ENCODE measurements at places on chromosomes 11 and 22.
A peak's percentile ranks its signal among the peaks of the same experiment; 100 is the strongest.

DNA sequence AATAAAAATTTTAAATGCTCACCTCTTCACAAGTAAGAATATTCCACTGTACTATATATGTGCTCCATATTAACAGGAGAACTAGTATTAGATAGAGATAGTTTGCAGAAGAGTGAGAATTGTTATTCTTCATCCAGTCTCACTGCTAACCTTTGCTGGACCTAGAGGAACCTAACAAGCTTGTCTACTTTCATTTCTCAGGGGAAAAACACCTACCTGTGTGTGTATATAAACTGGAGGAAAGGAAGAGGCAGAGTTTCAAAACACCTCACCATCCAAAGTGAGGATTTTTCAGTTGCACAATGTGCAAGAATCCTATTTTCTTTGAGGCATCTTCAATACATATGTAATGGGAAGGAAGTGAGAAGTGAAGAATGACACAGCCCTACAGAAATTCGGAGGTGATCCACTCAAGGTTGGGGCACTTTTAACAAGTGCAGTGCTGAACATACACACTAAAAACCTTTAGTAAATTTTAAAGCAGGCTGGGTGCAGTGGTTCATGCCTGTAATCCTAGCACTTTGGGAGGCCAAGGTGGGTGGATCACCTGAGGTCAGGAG, 52.4 kb downstream of the SYTL2 start:
- DNase-seq = no peak

DNA sequence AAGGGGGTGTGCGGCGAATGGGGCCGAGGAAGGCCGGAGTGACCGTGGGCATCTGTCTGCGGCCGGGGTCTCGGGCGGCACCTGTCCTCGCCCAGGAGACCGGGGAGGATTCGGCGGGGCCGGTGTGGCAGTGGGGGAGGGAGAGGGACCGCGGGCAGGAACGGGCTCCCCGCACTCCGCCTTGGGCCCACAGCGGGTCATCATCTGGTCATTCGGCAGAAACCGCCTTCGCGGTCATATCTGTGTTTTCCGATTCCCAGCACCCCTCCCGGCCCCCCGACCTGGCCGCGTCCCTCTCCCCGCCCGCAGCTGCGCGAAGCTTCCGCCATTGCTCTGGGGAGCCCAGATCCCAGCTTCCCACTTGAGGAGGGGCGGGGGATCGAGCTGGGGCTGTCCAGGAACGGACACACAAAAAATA, 824 bp upstream of the CBX6 start:
- no peak for DNase-seq

DNA sequence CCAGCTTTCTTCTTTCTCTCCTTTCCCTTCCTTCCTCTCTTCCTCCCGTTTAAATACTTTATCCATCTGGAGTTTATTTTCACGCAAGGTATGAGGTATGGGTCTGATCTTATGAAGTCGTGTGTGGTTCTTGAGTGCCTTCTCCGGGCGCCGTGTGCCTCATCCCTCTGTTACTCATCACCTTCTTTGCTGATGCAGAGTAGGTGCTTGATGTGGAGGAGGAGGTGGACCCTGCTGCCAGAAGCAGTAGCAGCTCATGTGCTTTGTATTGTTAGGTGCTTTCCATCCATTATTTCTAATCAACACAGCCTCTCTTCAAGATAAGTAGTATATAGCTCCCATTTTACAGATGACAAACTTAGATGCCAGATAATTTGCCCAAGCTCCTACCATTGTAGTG, 47.0 kb downstream of the TNRC6B start:
- DNase-seq = no peak

- no peak for DNase-seq
Observed at GRCh38 chr11:124442847-124443246, 2.6 kb downstream of the OR8B8 start.

DNA sequence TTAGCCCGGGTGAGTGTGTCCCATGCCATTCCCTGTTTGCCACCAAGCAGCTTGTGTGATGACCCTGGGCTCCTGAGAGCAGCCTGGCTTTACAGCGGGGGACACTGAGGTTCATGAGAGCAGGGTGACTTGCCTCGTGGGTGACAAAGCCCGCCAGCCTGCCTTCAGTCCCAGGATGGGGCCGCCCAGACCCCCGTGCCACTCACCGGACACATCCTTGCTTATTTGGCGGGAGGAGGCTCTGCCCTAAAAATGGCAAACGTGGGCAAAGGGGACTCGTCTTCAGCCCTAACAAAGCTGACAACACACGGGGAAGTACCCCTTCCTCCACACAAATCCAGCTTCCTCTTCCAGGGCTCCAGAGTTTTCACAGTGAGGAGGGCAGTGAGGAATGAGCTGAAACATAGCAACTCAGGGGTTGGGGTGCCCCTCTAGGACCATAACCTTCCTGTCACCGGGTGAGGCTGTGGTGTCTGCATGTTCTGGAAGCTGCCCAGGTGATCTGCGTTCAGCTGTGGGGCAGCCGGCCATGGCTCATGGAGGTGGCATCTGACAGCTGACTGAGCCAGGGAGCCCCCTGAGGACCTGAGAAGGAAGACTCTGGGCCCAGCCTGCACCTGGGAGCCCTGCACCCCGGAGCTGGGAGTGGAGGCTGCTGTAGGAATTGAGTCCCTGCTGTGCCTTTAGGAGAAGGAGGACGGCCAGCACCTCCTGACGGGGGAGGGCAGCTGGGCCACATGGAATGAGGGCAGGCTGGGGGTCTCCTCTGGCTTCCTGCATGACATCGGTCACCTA, 16.7 kb downstream of the RIBC2 start:
- DNase-seq = no peak

GRCh38 chr11:128551058-128551457, 36.3 kb downstream of the ETS1 start:
- peak; percentile 42 for DNase-seq

DNA sequence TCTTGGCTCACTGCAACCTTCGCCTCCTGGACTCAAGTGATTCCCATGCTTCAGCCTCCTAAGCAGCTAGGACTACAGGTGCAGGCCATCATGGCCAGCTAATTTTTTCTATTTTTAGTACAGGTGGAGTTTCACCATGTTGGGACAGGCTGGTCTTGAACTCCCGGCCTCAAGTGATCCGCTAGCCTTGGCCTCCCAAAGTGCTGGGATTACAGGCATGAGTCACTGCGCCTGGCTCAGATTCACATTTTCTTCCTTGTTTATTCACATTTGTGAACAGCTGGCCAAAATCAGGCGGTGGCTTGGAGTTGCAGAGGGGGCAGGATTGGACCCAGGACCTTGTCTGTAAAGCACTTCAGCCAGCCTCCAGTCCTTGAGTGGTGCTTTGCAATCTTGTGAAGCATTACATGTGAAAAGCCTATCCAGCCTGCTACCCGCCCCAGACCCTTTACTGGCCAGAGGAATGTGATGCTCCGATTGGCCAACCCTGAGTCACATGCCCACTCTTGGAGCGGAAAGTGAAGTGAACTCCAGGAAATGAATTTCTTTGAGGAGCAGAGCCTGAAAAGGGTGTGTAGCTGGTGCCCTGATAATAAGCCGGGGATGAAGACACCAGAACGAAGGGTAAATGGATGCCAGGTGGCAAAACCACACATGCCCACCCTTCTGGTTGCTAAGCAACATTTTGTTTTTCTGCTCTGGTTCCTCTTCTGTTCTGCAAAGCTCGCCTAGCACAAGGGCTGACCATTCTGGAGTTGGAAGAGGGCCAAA, 62.6 kb upstream of the PTPRJ start:
- DNase-seq = peak; percentile 69

DNA sequence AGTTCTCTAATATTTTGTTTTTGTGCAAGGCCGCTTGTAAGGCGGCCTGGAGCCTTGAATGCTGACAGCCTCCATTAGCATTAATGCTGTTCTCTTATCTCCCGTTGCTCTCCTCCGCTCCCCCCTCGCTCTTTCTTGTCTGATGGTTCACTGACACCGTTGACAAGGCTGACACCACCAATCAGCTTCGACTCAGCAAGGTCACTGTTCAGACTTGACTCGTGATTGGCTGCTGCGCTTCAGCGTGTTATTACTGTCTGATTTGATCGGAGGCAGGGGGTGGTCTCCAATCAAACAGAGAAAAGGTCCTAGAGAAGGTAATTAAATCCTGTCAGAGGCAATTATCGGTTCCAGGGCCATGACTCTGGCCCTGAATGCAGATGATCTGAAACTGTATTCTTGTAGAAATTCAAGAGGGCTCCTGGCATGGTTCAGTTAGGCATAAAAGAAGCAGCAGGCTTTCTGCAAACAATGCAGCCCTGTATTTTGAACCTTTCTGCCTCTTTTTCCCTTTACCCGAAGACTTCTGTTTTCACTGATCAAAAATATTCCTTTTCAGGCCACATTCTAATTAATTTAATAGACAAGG, 49.3 kb upstream of the MPPED2 start:
- DNase-seq = no peak

DNA sequence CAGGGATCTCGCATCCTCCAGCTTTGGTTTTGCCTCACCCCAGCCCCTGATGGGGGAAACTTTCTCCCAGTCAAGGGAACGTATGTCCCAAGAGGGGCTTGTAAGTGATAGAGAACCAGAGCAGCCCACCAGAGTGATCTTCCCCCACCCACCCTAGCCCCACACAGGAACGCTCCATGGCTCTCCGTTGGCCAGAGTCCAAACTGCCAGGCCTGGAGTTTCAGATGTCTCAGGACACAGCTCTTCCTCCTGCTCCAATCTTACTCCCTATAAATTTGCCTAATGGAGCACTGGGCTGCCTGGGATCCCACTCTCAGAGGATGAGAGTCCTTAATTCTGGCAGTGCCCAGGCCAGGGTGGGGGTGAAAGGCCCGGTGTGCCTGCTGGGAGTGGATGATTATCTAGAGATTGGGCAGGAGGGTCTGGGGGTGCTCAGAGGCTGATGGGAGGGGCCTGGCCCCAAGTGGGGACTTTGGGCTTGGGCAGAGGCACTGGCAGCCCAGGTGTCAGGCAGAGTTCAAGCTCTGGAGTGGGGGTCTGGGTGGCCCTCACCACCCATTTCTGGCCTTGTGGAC, 79.9 kb downstream of the WNT7B start:
- DNase-seq = no peak

DNA sequence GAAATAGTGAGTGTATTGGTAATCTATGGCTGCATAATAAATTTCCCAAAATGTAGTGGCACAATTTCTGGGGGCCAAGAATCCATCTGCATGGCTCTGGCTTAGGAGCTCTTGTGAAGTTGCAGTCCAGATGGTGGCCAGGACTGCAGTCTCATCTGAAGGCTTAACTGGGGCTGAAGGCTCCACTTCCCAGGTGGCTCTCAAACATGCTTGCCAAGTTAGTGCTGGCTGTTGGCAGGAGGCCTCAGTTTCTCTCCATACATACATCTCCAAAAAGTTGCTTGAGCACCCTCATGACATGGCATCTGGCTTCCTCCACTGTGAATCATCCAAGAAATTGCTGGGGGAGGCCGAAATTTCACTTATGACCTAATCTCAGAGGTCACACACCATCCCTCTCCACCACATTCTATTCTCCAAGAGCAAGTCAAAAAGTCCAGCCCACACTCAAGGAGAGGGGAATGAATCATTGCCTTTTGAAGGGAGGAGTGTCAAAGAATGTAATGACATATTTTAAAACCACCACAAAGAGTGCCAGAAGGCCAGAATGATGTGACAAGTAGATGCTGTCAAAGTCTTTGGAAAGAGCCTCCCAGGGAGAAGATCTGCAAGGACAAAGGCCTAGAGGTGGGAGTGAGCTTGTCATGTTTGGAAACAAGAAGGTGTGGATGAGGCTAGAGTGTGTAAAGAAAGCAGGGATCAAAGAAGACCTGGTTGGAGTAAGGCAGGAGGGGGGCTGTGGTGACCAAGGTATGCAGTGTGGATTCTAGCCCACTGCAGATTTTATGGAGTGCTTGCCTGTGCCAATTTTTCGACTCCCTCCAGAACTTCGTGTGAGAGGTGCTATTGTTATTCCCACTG, 566.2 kb downstream of the MIAT start:
- DNase-seq = no peak

GRCh38 chr11:47278769-47279168, 8.8 kb downstream of the MADD start:
- no peak for DNase-seq

DNA sequence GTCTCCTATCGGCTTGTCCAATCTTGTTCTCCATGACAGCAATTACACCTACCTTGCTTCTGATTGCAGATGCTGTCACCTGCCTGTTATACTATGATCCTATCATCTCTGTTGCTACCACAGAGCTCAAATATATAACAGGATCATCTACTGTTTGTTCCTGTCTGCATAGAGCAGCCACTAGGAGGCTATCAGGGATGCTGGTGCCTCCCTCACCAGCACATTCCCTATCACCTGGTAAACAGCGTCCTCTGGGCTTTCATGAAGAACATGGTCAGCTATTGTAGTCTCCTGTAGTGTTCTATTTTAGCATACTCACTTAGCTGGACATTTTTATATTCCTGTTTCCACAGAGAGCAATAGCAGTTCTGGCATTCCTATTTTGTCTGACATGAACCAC, 87.8 kb upstream of the FAT3 start:
- no peak for DNase-seq

DNA sequence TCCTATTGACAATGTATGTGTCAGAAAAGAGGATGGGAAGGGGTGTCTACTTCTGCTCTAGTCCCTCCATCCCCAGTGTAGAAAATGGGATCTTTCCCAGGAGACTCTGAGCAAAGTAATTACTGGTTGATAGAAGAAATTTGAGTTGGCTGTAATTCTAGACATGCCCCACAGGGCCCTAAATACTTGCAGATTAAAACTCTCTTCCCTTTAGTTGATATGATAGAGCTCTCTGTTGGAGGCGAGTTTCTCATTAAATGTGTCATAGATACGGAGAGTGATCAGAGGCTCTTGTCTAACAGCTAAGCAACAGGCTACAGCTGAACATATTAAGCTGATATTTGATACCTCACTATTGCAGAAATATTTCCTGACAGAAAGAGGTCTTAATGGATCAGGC, 32.9 kb downstream of the OR52E1 start:
- DNase-seq = no peak

- no peak for DNase-seq
Observed at GRCh38 chr22:35984183-35985175, 44.1 kb downstream of the RBFOX2 start.

DNA sequence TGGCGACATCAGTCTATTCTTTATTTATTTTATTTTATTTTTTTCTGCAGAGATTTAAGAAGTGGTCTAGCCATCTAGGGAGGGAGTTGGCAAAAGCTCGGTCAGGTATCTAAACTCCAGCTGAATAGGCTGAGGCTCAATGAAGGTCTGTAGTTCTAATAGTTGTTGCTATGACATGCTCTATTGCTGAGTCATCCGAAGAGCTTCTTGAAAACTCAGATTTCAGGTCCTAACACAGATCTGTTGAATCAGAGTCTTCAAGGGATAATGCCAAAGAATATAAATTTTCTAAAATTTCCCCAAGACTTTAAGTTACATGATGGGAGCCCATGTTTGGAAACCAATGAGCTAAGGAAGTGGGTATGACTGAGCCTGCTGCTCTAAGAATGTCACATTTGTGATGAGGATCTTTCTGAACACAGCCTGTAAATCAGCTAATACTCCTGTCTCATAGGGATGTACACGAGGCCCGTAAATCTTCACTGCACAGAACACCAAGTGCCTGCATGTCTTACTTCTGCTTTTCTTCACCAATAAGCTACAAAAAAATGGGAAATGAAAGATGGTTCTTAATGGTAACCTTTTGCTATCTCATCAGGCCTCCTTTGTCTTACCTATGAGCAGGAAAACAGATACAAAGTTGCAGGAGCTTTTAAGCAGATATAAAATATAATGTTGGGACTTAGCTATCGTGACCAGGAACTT, 901.4 kb upstream of the API5 start:
- no peak for DNase-seq

GRCh38 chr11:17408641-17409040, 20.2 kb upstream of the KCNJ11 start:
- DNase-seq = no peak

- DNase-seq = no peak
Observed at GRCh38 chr22:36349726-36350125, 38.0 kb downstream of the MYH9 start.

- no peak for DNase-seq
Observed at GRCh38 chr11:19718951-19719350, 6.3 kb downstream of the NAV2 start.
